ENCODE measurements at places on chromosomes 2 and 18.

DNA sequence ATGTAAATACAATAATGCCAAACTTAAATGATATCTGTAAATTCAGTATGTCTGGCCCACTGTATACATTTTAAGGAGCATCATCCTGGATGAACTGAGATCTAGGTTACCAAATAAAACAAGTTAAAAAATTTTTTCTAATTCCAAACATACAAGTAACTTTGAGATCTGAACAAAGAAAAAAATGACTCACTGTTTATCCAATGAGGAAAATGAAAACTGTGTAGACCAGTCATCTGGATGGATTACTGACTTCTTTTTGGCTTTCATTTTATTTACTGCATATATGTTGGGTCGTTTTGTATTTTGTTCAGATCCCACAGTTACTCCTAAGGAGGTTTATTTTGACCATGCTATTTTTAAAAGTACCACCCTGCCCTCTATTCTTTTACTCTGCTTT lies 189.8 kb downstream of the RBM43 start:
- DNase-seq, result no peak

DNA sequence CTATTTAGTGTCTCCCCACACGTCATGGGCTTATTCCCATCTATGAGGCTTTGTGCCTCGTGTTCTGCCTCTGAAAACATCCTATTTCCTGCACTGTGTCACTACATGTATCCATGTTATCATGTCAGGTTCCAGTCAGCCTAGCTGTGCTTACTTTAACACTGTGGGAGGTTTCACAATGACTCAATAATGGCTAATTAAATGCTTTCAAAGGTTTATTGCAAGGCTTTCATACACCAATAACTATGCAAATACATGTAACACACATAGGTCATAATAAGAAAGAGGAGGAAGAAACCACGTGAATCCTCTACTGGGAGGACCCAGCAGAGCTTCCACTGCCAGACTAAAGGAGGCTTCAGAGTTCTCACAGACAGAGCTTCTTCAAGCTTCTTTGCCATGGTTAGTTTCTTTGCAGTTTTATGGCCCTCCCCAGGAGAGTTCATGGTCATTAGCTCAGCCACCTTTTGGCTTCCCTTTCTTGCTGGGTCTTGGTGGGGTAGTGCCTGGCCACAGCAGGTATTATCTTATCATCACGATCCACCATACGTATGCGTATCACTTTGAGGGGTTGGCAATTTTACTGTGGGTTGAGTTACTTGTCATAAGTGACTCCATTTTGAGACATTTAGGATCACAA lies 5.1 kb upstream of the COLEC12 start:
- no peak for DNase-seq

- no peak for DNase-seq
Observed at GRCh38 chr2:75518638-75519465, 41.9 kb downstream of the EVA1A start.

GRCh38 chr2:144703852-144704708 lies 184.2 kb upstream of the ZEB2 start:
- DNase-seq, result no peak

DNA sequence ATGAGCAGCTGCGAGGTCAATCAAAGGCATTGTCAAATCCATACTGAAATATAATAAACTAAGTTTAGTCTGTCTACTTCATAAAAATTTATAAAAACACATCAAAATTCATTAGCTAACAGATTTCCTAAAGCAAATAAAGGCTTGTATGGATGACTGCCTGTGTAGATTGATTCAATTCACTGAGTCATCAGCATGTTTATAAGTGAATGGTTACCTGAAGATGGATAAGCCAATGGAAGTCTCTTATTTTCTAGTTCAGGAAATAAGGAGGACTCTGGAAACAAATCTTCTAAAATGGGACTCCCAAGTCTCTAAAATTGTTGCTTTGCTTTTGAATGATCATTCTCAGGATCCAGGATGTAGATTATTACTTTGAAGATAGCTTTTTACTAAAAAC lies 57.0 kb upstream of the HNRNPA3 start:
- no peak for DNase-seq

- DNase-seq, result no peak
Observed at GRCh38 chr2:70536517-70537055, 17.0 kb downstream of the TGFA start.

DNA sequence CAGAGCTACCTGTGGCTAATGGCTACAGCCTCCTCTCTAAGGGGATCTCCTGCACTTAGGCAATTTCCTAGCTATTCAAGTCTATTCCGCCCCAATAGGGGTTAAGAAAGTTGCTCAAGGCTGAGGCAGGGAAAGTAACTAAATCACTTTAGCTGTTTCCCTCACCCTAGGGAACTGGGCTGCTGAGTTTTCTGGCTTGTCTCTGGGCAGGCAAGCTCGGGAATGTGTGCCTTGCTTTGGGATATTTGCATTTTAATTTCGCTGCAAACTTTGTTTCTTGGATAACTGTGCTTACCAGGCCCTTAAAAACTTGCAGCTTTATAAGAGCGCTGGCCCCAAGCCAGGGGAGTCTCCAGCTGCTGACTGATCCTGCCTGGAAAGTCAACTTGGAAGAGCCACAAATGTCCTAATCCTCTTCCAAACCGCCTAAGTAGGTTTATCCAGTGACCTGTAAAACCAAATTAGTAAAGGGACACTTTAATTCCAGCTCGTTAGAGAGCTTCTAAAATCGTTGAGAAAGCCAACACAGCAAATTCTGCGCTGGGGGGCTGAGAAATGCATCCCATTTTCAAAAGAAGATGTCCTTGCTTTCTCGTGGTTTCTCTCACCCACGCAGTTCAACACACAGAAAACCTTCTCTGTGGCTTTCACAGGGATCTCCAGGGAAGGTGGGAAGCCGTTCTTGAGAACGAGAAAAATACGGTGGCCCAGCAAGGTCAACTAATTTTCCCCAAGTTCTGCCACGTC lies 59.5 kb upstream of the SP3 start:
- DNase-seq, result no peak

GRCh38 chr2:1137913-1138391 lies 187.3 kb downstream of the SNTG2 start:
- DNase-seq, result no peak

GRCh38 chr18:52694804-52695203 lies 354.8 kb downstream of the DCC start:
- DNase-seq, result no peak

- DNase-seq, result no peak
Observed at GRCh38 chr2:163641986-163642385, 93.8 kb downstream of the FIGN start.

GRCh38 chr18:24268784-24269550 lies 128.7 kb downstream of the OSBPL1A start:
- DNase-seq, result no peak

DNA sequence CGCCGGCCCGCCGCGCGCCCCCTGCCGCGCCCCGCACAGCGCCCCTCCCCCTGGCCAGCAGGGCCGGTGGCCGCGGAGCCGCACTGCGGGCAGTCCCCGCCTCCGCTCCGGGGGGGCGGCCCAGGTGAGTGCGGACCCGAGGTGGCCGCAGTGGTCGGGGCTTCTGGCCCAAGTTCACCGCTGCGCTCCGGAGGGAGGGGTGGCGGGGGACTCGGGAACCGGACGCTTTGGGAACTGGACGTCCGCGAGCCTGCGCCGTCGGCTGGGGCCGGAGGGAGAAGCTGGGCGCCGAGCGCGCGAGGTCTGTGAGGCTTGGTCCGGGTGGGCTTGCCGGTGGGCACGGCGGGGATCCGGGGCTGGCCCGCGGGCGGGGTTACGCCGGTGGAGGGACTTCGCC lies 591 bp upstream of the LDLRAD4 start:
- DNase-seq, result no peak

DNA sequence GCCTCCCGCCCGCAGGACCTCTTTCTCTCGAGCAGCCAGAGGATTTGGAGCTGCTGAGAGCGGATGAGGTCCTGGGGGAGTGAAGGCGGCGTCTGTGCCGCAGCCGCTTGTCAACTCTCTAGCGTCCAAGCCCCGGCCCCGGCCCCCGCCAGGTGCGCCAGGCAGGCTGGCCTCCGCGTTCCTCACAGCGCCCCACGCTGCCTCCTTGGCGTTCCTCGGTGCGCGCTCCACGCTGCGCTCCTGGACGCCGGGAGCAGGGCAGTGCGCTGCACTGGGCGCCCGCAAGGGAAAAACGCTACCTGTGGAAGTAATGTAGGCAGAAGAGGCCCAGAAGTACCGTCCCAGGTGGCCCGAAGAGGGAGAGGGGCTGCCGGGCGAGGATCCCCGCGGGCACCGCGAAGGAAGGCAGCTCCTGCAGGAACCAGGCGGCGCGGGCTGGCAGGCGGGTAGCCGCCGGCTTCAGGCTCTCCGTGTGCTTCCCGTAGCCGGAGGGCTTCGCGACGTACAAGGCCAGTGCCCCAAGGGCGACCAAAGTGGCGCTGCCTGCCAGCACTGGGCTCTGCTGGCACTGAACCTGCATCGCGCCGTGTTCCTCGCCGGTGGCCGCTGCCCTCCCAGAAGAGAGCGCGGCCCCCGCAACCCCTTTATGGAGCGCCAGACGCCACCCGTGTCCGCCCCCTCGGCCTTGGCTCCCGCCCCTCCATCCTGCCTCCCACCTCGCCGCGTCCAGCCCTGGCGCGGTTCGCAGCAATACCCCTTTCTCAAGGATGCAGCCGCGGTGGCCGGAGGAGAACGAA lies at the start of gene SRD5A2:
Gene SRD5A2 (minus strand): TSS at position 618 of the 797 bp plus-strand sequence. CDS start 38 bp downstream, at position 580.
- DNase-seq, result no peak

GRCh38 chr2:118865106-118865505 lies 17.7 kb upstream of the EN1 start:
- DNase-seq, result no peak

DNA sequence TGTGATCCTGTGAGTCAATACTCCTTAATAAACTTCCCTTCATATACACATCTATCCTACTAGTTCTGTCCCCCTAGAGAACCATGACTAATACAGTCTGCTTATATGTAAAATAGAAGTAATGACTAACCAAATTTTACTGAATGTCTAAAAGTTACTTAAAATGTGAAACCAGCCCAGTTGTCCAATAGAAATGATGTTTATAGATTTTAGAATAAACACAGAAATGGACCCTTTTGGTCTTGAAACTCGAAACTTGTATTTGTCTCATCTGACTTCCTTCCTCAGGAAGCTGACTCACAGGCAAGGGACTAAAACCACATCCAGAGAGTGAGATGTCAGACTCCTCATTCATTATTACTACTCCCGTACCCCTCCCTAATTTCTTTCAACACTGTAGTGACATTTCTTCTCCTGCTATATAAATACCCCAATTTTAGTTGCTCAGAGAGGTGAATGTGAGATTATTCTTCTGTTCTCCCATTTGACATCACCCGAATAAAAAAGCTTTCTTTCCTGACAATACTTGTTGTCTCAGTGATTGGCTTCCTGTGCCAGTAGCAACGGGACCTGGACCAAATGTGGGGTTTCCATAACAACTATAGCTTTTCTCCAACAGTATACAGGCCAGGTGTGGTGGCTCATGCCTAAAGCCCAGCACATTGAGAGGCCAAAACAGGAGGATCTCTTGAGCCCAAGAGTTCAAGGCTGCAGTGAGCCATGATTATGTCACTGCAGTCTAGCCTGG lies 486.0 kb downstream of the ERBB4 start:
- no peak for DNase-seq

GRCh38 chr2:2575870-2576386 lies 244.9 kb upstream of the MYT1L start:
- no peak for DNase-seq

DNA sequence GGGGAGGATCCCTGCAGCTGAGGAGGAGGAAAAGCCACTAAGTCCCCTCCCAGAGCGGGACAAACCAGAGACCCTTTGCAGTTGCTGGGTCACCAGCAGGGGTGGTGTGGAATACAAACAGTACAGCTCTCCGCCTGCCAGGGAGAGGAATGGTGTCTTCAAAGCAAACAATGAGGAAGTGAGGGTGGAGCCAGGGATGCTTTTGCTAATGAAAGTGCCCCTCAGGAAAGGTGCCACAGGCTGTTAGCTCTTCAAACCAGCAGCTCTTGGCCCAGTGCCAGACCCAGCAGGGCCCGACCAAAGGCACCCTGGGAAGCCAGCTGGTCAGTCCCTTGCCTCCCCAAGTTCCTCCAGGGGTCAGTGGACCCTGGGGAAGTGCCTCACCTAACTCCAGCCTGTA lies 102.8 kb downstream of the HIBCH start:
- no peak for DNase-seq

GRCh38 chr2:3189076-3189591 lies 188.5 kb downstream of the EIPR1 start:
- DNase-seq, result no peak

GRCh38 chr2:168286535-168286934 lies 39.1 kb upstream of the STK39 start:
- no peak for DNase-seq

DNA sequence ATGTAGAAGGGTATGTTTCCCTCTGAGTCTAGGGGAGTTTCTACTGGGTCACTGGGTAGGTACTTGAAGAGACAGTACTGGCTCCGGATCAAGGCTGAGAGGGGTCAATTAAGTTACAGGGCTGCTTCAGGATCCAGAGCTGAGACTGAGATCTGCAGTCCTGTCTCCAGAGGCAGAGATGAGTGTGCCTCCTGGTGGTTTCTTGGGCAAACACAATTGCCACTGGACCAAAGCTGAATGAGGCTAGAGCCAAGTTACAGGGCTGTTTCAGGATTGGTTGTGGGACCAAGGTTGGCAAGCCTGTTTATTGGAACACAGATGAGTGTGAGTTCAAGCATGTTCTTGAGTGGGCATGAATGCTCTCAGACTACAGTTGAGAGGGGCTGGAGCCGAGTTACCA lies 157.9 kb downstream of the ADCYAP1 start:
- DNase-seq, result no peak

DNA sequence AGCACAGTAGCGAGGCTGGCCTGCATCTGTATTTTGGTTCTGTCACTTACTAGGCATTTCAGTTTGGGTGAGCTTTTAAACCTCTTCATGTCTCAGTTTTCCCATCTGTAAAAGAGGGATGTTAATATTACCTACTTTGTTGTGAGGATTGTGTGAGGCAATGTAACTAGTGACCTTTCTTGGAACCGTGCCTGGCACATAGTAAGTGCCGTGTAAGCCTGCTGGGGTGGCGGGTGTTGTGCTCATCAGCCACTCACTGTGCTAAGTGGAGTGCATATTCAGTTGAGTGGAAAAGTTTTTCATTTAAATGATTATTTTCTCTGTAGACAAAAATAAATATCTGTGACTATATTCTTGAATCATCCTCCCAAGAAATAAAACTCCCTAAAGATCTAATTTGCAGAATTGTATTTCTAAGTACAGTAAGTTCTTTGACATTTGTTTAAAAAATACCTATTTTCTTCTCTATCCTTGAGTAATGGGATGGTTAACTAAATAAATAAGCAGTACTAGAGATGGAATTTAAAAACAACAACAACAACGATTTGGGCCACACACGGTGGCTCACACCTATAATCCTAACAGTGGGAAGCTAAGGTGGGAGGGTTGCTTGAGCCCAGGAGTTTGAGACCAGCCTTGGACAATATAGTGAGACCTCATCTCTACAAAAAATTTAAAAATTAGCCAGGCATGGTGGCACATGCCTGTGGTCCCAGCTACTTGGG lies 56.7 kb downstream of the MALT1 start:
- no peak for DNase-seq

- no peak for DNase-seq
Observed at GRCh38 chr2:32894119-32894728, 52.5 kb upstream of the LTBP1 start.

GRCh38 chr2:80437959-80438358 lies 133.4 kb upstream of the LRRTM1 start:
- DNase-seq, result no peak

All from stimulated activated CD8-positive, alpha-beta memory T cell treated with anti-CD3 and anti-CD28 coated beads, Interleukin-4, amount 100 ng/mL, for 4 hours (primary cell).